Fibroblast of lung (primary cell): ENCODE measurements at places on chromosomes 1 and 21.

DNA sequence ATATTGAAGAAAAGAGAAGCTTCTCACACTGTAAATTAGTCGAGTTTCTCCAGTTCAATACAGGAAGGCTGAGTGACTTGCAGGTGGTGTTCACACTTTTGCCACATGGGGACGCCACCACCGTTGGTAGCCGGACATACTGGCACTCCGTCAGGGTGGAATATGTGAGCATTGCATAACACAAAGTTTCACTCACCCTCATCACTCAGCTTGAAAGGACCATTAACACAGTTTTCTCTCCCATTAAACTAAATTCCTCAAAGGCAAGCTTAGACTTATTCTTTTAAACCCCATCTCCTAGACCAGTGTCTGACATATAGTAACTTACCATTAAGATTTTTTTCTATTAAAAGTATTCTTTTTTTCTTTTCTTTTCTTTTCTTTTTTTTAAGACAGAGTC lies 105.3 kb upstream of the SERBP1 start:
- no peak overlapping the region for H3K27ac ChIP-seq
- no peaks in the 10 kb centered on the region for H3K36me3 ChIP-seq
- DNase-seq: peak; percentile 82
- peaks cover 5% of the 10 kb centered on the region for H3K4me1 ChIP-seq

DNA sequence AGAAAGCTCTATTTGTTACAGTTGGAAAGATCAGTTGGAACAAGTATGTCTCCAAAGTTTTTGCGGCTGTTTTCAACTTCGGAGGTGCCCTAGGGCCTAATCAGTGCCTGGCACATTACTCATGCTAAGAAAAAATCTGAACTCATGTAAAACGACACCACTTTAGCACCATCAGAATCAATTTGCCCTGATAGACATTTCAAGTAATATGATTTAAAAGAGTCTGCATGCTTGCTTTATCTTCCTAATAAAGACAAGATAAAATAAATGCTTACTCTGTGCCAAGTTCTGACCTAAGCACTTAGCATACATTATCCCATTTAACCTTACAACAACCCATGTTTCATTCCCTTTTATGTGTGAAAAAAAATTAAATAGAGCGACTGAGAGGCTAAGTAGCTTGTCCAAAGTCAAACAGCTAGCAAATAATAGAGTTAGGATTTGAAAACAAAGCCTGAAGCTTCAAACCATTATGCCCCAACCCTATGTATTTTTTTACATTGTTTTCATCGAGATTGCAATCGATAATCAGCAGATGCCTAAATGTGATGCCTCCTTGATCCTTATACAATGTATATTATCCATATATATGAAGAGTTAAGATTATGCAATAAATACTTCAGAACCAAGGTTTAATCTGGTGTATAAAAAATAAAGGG lies 91.3 kb downstream of the DENND1B start:
- H3K27me3 ChIP-seq: no peaks in the 10 kb centered on the region
- DNase-seq: no peak
- no peaks in the 10 kb centered on the region for H3K4me1 ChIP-seq
- no peak overlapping the region for H3K27ac ChIP-seq
- no peak overlapping the region for H3K4me3 ChIP-seq

DNA sequence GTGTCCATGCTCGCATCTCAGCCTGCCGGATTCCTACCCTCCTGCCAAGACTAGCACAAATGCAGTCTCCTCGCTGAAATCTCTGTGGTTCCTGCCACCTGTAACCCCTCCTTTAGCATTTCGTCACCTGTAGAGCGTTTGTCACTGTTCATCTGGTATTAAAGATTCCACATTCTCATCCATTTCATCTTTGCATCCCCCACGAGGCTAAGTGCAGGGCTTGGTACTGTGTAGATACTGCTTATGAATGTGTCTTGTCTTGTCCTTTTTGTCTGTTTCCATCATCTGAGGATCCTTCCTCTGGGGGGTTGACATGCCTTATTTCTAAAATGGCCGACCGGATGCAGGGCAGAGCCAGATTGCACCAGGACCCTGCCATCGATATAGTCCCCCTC lies 53.7 kb upstream of the DNAJC6 start:
- H3K4me3 ChIP-seq: no peak overlapping the region
- no peak overlapping the region for H3K27ac ChIP-seq
- peaks cover 14% of the 10 kb centered on the region for H3K27me3 ChIP-seq
- H3K36me3 ChIP-seq: no peaks in the 10 kb centered on the region
- peaks cover 8% of the 10 kb centered on the region for H3K4me1 ChIP-seq
- no peak for DNase-seq

- H3K4me1 ChIP-seq: no peaks in the 10 kb centered on the region
- H3K4me3 ChIP-seq: no peak overlapping the region
- no peak overlapping the region for H3K27ac ChIP-seq
- no peaks in the 10 kb centered on the region for H3K36me3 ChIP-seq
- H3K27me3 ChIP-seq: no peaks in the 10 kb centered on the region
- peak; percentile 55 for DNase-seq
Measured at GRCh38 chr1:218304281-218305039, 19.4 kb downstream of the RRP15 start.

GRCh38 chr1:148315071-148315811 lies 163.2 kb upstream of the NBPF11 start:
- H3K36me3 ChIP-seq: no peaks in the 10 kb centered on the region
- H3K4me3 ChIP-seq: no peak overlapping the region
- DNase-seq: no peak
- no peaks in the 10 kb centered on the region for H3K4me1 ChIP-seq
- no peak overlapping the region for H3K27ac ChIP-seq

DNA sequence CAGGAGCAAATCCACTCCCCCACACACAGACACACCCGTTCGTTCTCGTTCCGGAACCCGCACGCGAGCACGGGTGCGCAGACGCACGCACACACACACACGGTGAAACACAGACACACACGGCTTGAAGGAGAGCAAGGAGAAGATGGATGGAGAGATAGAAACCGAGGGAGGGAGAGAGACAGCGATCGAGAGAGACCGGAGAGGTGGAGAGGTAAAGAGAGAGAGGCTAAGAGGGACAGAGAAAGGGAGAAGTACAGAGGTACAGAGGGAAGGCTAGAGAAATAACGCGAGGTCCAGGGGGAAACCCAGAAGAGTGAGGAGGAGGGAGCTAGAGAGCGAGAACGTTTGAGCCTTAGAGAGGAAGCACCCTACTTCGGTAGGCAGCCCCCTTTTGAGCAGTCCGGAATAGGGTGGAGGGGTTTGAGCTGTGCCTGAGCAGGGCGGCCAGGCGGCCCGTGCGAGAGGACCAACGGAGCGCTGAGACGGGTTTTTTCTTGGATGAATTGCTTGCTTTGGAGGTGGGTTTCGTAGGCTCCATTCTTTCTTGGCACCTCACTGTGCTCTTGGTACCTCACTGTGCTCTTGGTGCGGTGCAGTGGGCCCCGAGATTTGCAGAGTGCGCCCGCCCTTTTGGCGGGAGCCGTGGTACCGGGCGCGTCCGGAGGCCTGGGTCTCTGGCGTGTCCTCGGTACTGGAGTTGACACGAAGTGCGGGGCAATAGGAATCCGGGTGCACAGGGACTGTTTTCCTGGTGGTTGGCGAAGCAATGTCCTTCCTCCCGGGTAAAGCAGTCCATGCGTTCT lies 88.4 kb upstream of the RHOU start:
- peak; percentile 41 for DNase-seq
- H3K36me3 ChIP-seq: no peaks in the 10 kb centered on the region
- peaks cover 4% of the 10 kb centered on the region for H3K27me3 ChIP-seq
- no peak overlapping the region for H3K27ac ChIP-seq

DNA sequence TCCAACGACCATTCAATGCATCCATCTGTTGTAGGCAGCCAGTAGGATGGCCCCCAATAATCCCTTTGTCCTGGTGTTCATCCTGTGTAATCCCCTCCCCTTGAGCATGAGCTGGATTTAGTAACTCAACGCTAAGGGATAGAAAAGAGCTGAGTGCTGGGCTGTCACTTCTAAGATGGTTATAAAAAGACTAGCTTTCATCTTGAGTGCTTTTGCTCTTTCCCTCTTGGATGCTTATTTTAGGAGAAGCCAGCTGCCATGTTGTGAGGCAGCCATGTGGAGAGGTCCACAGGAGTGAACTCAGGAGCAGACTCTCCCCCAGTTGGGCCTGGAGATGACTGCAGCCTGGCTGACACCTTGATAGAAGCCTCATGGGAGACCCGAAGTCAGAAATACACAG lies 401.5 kb downstream of the VAV3 start:
- H3K4me1 ChIP-seq: no peaks in the 10 kb centered on the region
- no peaks in the 10 kb centered on the region for H3K36me3 ChIP-seq
- H3K27me3 ChIP-seq: no peaks in the 10 kb centered on the region
- H3K4me3 ChIP-seq: no peak overlapping the region

- H3K27ac ChIP-seq: no peak overlapping the region
- no peaks in the 10 kb centered on the region for H3K27me3 ChIP-seq
- no peak overlapping the region for H3K4me3 ChIP-seq
- no peaks in the 10 kb centered on the region for H3K36me3 ChIP-seq
- DNase-seq: no peak
Measured at GRCh38 chr1:62142496-62142895, 52.2 kb upstream of the L1TD1 start.

DNA sequence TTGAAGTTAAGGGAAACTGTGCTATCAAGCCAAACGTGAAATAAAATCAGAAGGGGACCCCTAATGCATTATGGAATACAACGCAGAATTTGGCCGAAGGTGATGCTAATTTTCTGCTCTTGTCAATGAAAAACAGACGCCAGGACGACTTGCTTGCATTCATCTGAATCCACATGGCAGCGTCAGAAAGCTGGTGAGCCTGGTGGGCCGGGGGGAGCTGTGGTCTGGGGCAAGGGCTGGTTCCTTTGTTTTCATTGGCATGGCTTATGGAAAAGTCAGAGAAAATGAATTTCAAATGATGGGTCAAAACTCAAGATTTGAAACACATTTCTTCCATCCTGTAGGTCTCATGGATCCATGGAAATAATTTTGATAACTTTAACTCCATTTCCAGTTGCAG lies 86.4 kb upstream of the RUNX1 start:
- no peak overlapping the region for H3K4me3 ChIP-seq
- H3K4me1 ChIP-seq: peaks cover 9% of the 10 kb centered on the region
- peak; percentile 40 for DNase-seq
- H3K36me3 ChIP-seq: no peaks in the 10 kb centered on the region
- no peak overlapping the region for H3K27ac ChIP-seq
- no peaks in the 10 kb centered on the region for H3K27me3 ChIP-seq

DNA sequence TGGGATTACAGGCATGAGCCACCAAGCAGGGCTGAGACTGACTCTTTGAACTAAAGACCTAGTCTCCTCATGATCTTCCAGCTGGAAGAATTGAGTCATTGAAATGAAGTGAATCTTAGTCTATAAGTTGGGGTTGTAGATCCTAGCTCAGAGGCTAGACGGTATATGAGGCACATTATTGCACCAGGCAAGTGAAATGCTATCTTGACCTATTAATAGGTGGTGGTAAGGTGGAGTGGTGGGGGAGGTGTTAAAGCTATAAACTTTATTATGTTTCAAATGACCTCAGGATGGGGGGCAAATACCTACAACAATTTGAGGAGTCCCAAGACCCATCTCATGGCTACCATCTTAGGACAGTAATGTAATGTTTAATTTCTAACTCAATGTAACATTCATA lies 36.8 kb upstream of the SLC16A1 start:
- H3K27me3 ChIP-seq: no peaks in the 10 kb centered on the region
- no peak overlapping the region for H3K4me3 ChIP-seq
- H3K27ac ChIP-seq: no peak overlapping the region
- no peaks in the 10 kb centered on the region for H3K4me1 ChIP-seq
- DNase-seq: no peak

- H3K4me3 ChIP-seq: no peak overlapping the region
- no peaks in the 10 kb centered on the region for H3K27me3 ChIP-seq
- no peaks in the 10 kb centered on the region for H3K36me3 ChIP-seq
- no peaks in the 10 kb centered on the region for H3K4me1 ChIP-seq
- DNase-seq: no peak
Measured at GRCh38 chr1:95876276-95876675, 642.3 kb downstream of the RWDD3 start.

DNA sequence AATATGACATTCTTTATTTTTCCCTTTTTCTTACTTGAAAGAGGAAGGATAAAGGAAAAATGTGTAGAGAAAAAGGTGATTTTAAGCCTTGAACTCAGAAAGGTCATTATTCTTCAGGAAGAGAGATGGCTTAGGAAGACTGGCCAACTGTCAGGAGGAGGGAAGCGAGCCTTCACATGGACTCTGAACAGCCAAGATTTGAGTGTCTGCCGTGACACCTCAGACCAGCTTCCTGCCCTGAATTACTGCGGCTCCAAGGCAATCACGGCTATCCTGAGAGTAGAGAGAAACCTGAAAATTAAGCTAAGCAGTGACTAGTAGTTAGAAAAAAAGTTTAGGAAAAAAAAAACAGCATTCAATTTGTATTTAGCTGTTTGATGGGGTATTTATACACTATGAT lies 314.7 kb downstream of the KCNH1 start:
- no peak overlapping the region for H3K27ac ChIP-seq
- no peak overlapping the region for H3K4me3 ChIP-seq
- no peaks in the 10 kb centered on the region for H3K27me3 ChIP-seq
- DNase-seq: no peak

- H3K36me3 ChIP-seq: no peaks in the 10 kb centered on the region
- H3K4me1 ChIP-seq: no peaks in the 10 kb centered on the region
- peak; percentile 12 for DNase-seq
- H3K4me3 ChIP-seq: no peak overlapping the region
- no peak overlapping the region for H3K27ac ChIP-seq
Measured at GRCh38 chr1:88029142-88029541, 654.9 kb upstream of the PKN2 start.

DNA sequence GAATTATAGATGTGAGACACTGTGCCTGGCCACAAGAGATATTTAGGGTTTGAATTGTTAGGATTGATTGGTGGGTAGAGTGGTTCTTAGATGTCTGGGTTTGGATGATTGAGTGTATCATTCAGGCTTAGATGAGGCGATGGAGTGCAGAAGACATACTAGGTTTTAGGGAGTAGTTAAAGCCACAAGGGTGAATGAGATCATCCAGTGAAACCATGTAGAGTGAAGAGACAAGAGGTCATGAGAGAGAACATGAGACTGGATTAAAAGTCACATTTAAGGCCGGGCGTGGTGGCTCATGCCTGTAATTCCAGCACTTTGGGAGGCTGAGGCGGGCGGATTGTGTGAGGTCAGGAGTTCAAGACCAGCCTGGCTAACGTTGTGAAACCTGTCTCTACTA lies 37.2 kb downstream of the ZFYVE9 start:
- no peak for DNase-seq
- H3K4me3 ChIP-seq: no peak overlapping the region

DNA sequence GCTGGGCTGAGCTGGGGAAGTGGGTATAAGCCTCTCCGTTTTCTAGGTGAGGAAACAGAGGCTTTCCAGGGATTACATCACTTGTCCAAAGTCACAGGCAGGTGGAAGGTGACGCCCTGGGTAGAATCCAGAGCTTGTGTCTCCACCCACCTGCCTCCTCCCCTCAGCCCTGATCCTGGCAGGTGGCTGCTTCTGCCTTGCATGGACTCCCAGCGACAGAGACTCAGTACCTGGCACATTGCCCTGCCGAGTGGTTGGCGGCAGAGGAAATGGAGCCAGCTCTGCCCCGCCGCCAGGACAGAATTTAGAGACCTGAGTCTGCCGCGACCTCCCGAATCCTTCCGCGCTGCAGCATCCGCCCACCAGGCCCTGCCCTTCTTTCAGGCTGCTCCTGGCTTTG lies 2.1 kb downstream of the PLA2G2E start:
- no peak for DNase-seq
- H3K4me3 ChIP-seq: no peak overlapping the region
- H3K36me3 ChIP-seq: no peaks in the 10 kb centered on the region
- no peak overlapping the region for H3K27ac ChIP-seq
